ENCODE measurements at places on chromosomes 5 and 9.

DNA sequence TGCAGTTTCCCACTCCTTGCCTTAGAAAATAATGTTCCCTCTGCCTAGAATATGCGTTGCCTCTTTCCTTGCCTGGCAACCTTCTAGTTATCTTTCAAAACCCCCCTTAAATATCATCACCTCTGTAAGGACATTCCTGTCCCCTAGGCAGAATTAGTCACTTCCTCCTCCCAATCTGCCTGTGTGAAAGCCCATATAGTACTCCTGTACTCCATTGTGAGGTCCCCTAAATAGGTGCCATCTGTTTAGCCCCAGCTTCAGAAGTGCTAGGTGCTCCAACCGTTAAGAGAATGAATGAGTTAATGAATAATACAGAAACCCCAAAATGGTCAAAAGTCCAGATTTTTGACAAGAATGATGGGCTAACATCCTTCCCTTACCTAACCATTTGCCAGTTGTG, 181.4 kb downstream of the GDNF start:
- no peak for DNase-seq

GRCh38 chr9:117927354-117927753, 223.2 kb downstream of the TLR4 start:
- DNase-seq, result no peak

DNA sequence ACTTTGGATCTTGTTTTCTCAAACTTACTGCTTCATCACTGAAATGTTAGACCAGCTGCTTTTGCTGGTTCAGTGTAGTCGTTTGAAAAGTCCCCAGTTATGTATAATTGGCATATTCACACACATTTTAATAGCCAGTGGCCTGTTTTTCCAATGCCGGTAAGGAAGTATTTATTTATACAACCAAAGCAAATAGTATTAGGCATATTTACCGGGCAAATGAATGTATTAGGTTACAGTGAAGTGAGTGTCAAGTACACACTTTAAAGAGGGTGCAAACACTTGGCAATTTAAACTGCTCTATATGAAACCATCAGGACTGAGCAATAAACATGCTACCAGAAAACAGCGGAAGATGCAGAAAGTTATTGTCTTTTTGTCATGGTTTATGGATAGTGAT, 242.9 kb downstream of the MCTP1 start:
- no peak for DNase-seq

DNA sequence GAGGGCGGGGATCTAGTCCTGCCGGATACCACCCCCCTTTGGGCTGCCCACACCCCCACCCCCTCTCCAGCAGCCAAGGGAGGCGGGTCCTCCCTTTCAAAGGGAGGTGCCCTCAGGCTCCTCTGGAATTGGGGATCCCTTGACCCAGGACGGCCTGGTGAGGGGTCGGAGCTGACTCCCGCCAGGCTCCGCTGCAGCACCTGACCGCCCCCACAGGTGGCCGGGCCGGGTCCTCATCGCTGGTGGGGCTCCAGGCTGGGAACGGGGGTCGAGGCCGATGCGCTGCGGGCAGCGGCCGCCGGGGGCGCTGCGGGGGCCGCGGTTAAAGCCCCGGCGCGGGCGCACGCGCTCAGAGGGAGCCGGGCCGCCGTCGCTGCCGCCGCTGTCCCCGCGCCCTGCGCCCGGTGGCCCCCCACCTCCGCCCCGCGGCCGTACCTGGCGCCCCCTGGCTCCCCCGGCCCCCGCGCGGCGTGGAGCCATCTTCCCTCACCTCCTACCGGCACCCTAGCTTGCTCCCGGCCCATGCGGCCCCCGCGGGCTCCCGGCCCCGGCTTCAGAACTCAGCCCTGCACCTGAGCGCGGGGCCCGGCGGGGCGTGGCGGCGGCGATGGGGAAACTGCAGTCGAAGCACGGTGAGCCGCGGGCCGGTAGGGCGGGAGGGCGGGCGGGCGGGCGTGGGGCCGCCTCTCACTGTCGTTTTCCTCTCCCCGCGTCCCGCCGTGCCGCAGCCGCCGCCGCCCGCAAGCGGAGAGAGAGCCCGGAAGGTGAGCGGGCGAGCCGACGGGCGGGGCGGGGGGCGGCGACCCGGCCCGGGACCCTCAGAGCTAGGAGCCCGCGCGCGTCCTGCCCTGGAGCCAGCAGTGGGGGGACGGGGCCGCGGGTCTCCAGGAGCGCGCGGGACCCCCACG, at the start of gene NKD2:
Gene NKD2 (plus strand): TSS at position 352 of the 908 bp plus-strand sequence. CDS start 256 bp downstream, at position 608.
- DNase-seq, result no peak

DNA sequence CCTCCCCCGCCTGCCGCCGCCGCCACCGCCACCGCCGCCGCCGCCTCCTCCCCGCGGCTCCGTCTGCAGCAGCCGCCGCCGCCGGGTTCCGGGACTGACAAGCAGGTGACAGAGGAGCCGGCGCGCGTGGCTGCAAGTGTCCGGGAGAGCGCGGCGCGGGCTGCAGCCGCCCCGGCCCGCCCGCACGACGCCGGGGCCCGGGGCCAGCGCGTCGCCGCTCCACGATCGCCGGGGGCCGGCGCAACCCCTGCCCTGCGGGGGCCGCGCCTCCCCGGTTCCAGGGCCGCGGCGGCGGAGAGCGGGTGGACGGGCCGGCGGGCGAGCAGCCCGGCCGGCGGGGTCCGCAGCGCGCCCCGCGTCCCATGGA, 343 bp downstream of the LMX1B start:
- DNase-seq, result no peak

- DNase-seq, result no peak
Observed at GRCh38 chr9:136053757-136054142, 41.3 kb downstream of the NACC2 start.

DNA sequence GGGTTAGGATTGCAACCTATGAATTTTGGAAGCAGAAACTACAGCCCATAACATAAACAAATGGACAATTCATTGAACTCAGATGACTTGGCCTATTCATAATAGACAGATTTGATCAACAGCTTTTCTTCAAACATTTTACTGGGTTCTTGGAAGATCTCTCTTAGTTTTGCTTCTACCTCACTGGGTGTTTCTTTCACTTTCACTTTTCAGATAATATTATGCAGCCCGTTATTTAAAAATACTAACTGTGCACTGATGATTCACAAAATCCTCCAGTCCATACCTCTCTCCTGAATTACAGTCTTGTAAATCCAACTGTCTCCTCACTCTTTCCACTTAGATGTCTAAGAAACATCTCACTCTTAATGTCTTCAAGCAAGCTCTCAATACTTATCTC, 183.5 kb upstream of the IRX1 start:
- DNase-seq, result no peak

- DNase-seq, result no peak
Observed at GRCh38 chr9:91246846-91247245, 114.9 kb downstream of the AUH start.

GRCh38 chr5:137629646-137630045, 106.2 kb downstream of the KLHL3 start:
- peak; percentile 8 for DNase-seq

GRCh38 chr9:250625-251024, 36.0 kb downstream of the DOCK8 start:
- no peak for DNase-seq

GRCh38 chr9:70256123-70256551, 2.6 kb upstream of the SMC5 start:
- no peak for DNase-seq

- DNase-seq, result no peak
Observed at GRCh38 chr5:166710271-166710670, 1581.2 kb upstream of the WWC1 start.

DNA sequence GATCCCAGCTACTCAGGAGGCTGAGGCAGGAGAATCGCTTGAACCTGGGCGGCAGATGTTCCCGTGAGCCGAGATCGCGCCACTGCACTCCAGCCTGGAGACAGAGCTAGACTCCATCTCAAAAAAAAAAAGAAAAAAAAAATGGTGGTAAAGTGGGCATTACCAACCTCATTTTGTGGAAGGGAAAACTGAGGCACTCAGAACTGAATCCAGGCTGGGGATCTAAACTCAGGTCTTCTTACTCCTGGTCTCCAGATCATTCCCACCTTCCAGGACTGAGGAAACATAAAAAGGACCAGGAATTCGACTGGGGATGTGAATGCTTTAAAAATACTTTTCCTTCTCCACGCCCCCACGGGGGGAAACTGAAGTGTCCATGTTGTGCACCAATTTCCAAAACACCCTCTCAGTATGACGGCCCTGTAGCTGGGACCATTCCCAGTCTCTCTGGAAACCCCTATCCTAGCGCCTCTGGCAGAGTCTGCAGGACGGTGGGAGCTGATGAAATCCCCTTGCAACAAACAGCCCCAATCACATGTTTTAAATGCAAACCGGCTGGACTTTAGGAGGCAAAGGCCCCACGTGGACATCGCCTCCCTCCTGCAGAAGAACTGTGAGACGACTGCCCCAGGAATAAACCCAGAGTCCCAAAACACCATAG, 8.9 kb upstream of the AKNA start:
- DNase-seq, result no peak

- no peak for DNase-seq
Observed at GRCh38 chr9:36023260-36024048, 13.3 kb upstream of the RECK start.

GRCh38 chr9:88339317-88339716, 48.9 kb upstream of the SPIN1 start:
- peak; percentile 1 for DNase-seq

GRCh38 chr9:123387686-123388085, 31.7 kb downstream of the CRB2 start:
- DNase-seq, result no peak

DNA sequence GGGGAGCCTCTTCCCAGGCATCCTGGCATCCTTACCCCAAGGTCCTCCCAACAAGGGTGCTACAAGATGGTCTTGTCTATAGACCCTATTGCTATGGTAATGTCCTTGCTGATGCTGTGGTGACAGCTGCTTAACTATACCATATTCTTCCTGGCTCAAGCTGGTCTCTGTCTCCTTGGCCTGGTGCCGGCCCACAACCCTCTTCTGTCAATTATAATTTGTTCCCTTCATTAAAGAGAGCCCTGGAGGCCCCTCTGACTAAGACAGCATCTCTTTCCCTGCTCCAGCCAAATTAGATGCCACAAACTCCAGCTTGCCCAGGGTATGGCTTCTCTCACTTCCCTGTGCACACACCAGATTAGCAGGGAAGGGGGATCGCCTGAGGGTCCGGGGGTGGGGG, 86.7 kb downstream of the PSD2 start:
- no peak for DNase-seq

GRCh38 chr5:15852217-15852616, 327.4 kb downstream of the MARCHF11 start:
- no peak for DNase-seq

DNA sequence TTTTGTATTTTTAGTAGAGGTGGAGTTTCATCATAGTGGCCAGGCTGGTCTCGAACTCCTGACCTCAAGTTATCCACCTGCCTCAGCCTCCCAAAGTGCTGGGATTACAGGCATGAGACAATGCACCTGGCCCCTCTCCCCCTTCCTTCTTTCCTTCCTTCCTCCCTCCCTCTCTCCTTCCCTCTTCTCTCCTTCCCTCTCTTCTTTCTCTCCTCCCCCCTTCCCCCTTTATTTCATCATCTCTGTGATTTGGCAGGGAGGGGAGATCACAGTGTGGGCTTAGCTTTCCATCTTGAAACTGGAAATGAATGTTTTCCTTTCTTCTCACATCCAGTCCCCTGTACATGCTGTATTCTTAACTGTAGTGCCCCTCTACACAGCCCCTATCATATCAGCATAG, 12.7 kb downstream of the RHOBTB3 start:
- DNase-seq, result no peak

DNA sequence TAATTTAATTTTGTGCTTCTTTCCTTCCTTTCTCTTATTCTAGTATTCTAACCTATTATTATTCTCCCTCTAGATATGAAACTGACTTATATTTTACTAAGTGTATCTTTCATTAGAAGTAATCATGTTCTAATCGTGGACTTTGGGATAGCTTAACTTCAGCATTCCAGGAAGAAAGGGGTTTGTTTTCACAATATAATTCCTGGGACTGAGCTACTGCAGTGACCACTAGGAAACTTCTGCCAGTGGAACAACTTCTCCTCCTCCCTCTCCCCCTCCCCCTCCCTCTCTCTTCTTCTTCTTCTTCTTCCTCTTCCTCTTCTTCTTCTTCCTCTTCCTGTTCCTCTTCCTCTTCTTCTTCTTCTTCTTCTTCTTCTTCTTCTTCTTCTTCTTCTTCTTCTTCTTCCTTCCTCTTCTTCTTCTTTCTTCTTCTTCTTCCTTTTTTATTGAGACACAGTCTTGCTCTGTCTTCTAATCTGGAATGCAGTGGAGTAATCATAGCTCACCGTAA, 127.9 kb downstream of the NNT start:
- no peak for DNase-seq

DNA sequence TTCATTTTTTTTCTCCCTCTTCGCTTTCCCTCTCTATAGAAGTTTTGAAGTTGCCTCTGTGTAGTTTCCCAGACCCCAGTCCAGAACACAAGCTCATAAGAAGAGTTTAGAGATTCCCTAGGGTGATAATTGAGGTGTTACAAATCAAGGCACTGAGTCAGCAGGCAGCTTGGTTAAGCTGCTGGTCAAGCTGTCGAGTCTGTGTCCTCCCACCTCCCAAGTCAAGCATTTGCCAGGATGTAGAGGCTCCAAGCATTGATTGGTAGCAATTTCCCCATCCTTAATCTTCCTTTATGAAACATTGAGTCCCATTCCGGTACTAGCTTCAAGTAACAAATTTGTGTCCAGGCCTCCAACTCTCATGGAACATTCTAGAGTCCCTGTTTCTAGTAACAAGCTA, 47.5 kb upstream of the SLC1A1 start:
- no peak for DNase-seq

DNA sequence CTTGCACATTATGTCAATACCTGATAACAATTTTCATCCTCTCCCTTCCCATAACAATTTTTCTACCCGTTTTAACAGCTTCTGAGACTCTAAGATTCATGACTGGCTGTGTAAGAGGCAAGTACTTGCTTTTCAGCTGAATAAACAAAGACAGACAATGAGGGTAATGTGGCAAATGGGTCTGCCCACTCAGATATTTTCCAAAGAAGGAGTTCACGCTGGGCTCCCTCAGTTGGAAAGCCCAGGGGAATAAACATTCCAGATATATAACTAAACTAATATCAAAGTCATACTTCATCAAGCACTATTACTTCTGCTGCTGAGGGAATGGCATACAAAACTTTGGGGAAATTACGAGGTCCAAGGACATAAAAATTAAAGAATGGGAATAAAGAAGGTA, 24.4 kb downstream of the MEGF9 start:
- peak; percentile 25 for DNase-seq

DNA sequence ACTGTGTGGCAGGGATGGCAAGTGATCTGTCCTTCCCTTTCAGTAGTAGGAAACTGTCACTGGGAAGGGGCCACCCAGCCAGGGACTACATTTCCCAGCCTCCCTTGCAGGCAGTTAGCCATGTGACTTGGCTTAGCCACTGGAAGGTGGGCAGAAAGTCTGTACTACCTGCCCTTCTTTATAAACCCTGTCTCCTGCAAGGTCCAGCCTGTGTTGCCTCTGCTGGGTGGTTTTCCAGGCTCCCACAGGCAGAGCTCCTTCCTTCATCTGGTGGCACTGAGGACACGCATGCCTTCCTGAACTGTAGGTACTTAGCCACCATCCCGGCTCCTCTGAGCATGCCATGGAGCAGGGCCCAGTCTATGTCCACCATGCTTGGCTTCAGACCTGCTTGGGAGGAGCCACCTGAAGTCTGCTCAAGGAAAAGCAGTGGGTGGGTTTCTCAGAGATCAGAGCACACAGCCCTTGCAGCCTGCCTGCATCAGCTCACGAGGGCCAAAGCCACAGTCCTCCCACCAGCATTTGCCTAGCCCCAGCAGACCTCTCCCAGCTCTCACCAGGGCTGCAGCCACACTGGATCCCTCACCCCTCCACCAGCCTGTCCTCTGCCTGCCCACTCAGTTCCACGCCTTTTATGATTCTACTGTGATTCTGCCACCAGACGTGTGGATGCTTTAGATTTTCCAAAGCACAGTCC, 16.7 kb upstream of the SLC25A51 start:
- DNase-seq, result no peak

GRCh38 chr9:73050065-73050816, 97.4 kb upstream of the ALDH1A1 start:
- DNase-seq, result no peak

GRCh38 chr5:14011089-14012020, 66.9 kb upstream of the DNAH5 start:
- peak; percentile 1 for DNase-seq
